HT1080 (cell line): ENCODE measurements at places on chromosomes 5 and 9. TPM values are rescaled to one million over a fixed set of nuclear protein-coding genes. Genes with fewer than 3 reads are reported as not detected.
A peak's percentile ranks its signal among the peaks of the same experiment; 100 is the strongest.

- no peak for DNase-seq
Measured at GRCh38 chr9:125821078-125821477, 73.9 kb downstream of the PBX3 start.

The GGTA1 gene
- total RNA-seq, result not detected in 2 replicates

The AFAP1L1 gene
- total RNA-seq, result 0.77 and 0.98 TPM in 2 replicates

- DNase-seq, result no peak
Measured at GRCh38 chr5:159206818-159207217, 2.5 kb downstream of the RNF145 start.

DNA sequence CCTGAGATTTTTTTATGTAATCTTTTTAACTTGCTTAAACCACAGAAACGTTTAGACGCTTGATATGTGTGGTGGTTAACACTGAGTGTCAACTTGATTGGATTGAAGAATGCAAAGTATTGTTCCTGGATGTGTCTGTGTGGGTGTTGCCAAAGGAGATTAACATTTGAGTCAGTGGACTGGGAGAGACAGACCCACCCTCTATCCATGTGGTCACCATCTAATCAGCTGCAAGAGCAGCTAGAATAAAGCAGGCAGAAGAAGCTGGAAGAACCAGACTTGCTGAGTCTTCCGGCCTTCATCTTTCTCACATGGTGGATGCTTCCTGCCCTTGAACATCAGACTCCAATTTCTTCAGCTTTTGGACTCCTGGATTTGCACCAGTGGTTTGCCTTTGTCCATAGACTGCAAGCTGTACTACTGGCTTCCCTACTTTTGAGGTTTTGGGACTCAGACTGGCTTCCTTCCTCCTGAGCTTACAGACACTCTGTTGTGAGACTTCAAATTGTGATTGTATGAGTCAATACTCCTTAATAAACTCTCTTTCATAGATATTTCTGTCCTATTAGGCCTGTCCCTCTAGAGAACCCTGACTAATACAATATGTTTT is 816.0 kb upstream of the CDH9 start:
- peak; percentile 76 for DNase-seq

The KIF12 gene
- not detected in 2 replicates for total RNA-seq

DNA sequence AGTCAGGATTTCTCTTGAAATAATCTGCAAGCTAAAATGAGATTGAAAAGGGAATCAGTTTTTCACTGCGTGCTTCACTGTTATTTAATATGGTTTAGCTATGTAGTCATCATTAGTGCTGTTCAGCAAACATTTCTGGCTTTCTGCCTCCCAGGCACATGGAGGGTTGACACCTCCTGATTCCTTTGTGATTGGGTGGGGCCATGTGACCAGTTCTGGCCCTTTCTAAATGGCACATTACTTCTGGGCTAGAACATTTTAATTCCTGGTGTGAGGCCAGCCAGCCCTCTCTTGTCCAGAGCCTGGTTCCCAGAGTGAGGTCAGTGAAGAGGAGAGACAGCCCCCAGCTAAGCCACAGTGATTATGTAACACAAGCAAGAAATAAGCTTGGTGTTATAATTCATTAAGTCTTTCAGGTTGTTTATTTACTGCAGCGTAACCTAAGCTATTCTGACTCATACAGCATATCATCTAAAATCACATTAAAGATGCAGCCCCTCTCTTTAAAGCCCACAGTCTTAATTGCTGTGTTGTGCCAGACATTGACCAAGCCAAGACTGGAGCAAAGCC is 17.4 kb upstream of the ARSI start:
- peak; percentile 72 for DNase-seq

The ADAMTS6 gene
- total RNA-seq, result 30.1 and 31.8 TPM in 2 replicates

The TSLP gene
- total RNA-seq, result not detected in 2 replicates

The PCDHGB2 gene
- total RNA-seq, result 0.69 and 0.77 TPM in 2 replicates

The PRRC1 gene
- 29.0 and 36.9 TPM in 2 replicates for total RNA-seq

DNA sequence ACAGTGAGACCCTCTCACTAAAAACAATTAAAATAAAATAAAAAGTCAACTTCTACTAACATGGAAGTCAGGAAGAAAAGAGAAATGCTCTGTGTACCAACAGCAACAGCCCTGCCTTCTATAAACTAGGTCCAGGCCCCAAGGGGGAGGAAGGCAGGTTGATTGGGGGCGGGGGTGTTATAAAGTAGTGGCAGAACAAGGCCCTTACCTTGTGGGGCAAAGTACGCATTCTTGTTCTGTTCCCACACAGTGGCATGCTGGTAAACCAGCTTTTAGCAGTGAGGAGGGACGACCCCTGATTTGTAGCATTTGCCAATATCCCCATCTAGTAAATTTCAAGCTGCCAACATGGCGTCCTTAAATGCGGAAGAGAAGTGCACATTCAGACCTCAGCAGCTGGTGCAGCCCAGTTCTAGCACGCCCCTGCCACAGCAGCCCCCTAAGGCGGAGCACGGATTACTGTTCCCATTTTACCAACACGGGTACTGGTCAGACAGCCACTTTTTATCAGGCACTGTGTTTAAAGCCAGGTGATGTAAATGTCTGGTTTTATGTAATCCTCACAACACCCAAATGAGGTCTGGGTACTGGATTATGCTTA is 69.5 kb downstream of the GTF3C4 start:
- no peak for DNase-seq
